ENCODE measurements at places on chromosomes 4 and X.
A peak's percentile ranks its signal among the peaks of the same experiment; 100 is the strongest.

DNA sequence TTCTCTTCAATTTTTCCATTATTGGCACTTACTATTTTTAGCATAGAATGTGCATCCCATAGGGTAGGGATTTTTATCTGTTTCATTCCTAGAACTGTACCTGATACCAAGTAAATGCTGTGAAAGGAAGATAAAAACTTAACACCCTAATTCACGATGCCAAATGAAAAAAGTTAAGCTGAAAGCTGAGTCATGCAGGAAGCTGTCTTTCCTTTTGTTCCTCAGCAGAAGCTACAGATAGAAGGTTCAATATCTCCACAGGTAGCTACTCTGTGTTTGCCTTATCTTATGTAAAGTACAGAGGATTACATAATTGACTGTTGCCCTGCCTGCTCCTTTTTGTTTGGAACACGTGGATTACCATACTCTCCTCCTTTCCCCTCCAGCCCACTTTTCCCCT, 77.0 kb downstream of the LRP2BP start:
- DNase-seq = no peak

DNA sequence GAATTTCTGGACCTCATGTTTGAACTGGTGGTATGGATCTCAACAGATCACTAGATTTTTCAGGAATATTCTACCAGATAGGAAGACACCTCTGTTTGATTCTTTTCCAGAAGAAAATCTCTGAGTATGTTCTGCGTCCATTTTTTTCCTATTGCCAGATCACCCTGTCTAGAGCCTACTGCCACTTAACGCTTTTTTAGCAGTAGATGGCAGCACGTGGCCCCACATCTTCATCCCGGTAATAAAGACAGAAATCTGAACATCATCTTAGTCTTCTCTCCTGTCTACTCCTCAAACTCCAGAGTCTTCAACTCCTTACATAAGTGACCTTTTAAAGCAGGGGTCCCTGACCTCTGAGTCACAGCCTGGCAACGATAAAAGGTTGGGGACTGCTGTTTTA, 184.7 kb downstream of the TMA16 start:
- DNase-seq = no peak

DNA sequence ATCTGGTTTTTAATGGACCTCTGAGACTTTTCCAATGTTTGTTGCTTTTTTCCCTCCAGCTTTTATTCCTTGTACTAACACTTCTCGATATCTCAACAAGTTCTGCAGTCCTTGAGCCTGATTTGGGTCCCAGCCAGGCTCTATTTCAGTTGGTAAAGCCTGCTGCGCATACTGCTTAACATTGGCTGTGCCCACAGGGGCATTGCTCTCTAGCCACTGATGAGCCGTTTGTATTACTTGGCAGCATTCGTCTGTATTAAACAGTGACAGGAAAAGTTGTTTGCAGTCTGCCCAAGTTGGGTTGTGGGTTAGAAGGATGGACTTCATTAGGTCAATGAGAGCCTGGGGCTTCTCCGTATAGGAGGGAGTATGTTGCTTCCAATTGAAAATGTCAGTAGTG, 59.6 kb upstream of the XAGE1B start:
- no peak for DNase-seq

GRCh38 chr4:128385683-128386304, 98.2 kb upstream of the PGRMC2 start:
- DNase-seq = no peak

DNA sequence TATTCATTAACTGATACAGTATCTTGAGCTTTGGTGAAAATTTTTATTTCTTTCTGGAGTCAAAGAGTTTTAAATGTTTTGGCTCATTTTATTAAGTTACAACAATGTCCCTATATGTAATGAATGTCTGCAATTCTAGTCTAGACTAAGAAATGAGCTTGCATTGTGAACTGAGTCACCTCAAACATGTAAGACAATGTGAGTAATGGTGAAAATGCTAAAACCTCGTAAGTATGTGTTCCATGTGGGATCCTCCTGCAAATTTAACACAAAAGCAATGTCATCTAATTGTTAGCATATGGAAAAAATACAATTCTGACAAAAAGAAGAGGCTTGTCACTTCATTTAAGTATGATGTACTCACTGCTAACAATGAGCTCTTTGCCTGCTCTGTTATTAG, 480.5 kb upstream of the FSTL5 start:
- DNase-seq = no peak

DNA sequence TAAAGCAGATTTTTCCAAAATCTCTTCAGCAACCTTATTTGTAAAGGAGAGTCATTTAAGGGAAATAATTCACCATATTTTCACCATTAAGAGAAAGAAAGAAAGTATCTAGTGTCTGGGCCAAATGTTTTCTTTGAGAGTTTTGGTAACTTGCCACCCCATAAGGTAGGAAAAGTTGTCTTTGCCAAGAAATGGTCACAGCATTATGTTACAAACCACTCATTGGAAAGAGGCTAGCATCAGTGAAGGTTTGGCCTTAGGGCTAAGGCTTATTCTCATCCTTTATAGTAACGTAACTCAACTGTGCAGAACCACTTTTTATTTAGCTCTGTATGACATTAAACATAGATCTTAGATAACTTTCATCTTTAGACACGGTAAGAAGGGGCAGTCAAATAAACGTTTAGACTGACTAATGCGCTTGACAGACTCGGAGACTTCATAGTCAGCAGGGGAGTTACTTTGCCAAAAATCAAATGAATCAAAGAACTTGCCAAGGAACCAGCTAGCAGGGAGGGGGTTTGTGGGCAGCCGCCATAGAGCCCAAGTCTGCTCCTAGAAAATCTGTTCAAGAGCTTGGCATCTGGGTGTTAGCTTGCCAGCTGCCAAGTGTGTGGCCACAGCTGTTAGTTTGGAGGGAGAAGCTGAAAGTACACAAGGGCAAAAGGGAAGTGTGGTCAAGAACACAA, 182.8 kb upstream of the GRID2 start:
- no peak for DNase-seq

- no peak for DNase-seq
Observed at GRCh38 chr4:127015667-127016117, 617.1 kb upstream of the INTU start.

DNA sequence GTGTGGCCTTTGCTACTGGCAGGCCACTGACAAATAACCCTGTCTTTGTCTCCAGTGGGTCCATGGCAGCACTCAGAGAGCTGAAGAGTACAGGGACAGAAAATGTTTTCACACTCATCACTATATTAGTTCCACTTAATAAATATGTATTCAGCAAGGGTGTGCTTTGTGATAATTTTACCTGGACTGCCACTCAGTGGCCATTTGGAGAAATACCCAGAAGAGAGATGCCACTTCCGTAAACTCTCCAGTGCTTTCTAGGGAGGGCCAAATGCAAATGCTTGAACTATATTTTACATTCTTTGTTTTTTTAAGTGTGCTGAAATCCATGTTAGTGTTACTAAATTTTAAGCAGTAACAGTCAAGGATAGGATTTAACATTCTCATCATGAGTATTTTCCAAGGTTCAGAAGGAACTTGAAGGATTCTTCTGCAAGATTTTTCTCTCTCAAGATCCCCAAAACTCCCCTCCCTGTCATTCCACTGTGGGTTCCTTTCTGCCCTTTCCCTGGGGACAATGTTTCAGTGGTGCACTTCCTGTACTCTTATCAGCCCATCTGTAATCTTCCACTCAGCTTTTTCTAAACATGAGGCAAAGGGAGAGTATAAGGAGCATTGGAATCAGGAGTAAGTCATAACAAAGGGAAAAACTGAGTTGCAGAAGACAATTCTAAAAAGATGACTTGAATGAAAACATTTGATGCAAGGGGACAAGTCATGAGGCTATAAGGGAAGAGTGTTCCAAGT, 46.0 kb downstream of the TFDP3 start:
- no peak for DNase-seq

DNA sequence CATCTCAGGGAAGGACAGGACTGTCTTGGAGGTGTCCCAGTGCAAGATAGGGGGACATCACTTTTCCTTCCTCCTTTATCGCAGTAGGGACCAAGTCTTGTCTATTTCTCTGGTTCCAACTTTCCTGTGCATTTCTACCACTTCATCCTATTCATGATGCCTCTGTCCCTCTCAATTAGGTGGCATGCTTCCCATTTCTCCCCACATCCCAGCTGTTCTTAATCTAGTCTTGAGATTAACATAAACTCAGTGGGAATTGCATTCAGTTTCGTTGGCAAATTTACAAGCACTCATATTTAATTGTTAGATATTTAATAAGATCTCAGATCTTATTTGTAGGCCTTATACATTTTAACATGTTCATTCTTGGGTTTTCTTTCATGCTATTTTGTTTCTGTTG, 15.7 kb upstream of the ODAM start:
- DNase-seq = no peak

DNA sequence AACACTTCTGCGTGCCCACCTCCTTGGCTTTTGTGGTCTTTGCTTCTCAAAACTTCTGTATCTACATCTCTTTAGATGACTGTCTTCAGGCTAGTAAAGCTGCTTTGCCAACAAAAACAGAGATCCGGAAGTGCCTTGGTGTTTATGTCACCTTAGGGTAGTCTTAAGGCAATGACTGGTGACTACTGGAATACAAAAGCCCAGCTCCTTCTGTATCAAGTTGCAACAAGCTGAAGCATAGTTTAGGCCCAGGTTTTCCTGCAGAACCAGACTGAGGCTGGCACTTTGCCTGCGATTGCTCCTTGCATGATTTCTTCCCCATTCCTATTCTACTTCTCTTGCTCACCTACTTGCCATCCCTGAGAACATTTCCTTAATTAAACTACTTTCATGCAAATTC, 333.8 kb downstream of the DMD start:
- no peak for DNase-seq

DNA sequence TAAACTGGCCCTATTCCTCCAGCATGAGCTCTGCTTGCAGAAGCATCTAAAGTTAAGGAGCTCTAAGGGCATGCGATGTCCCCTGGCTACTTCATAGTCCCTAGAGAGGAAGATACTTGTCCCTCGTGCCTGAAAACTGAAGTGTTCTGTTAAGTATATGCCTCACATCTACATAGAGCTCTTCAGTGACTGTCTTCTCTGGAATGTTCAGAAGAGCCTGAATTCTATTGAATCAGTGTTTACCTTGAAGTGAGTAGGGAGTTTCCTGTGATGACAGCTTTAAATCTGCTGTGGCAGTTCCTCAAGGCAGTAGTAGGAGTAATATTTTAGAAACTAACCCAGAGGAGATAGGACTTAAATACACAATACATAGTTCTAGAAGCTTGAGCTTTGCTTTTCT, 111.2 kb downstream of the ZNF518B start:
- DNase-seq = no peak

DNA sequence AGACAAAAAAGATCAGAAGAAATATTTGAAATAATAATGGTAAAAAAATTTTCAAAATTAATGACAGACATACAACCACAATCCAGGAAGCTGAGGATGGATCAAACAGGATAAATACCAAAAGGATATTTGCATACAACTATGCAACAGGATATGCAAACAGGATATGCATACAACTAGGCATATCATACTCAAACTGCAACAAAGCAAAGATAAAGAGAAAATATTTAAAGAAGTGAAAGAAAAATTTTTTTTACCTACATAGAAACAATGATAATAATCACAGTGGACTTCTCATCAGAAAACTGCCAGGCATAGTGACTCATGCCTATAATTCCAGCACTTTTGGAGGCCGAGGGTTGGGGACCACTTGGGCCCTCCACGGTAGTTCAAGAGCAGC, 11.3 kb upstream of the DHX15 start:
- DNase-seq = no peak

- no peak for DNase-seq
Observed at GRCh38 chr4:13704035-13704434, 76.5 kb upstream of the BOD1L1 start.

DNA sequence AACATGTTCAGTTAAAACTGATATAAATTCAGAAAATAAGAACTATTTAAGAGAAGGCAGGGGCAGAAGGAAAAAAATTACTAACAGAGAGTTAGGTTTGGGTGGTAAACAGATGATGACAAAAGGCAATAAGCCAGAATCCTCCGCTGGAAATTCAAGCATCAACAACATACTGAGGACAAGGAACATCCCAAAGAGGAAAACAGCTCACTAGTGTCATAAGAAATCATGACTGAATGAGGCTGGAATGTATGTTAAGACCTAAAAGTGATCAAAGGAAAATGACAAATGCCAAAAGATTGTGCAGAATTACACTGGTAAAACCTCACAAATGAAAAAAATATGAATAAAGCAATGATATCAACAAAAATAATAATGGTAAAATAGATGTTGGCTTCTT, 88.4 kb downstream of the WDFY3 start:
- DNase-seq = no peak

- DNase-seq = no peak
Observed at GRCh38 chr4:176919631-176920030, 126.9 kb upstream of the VEGFC start.

DNA sequence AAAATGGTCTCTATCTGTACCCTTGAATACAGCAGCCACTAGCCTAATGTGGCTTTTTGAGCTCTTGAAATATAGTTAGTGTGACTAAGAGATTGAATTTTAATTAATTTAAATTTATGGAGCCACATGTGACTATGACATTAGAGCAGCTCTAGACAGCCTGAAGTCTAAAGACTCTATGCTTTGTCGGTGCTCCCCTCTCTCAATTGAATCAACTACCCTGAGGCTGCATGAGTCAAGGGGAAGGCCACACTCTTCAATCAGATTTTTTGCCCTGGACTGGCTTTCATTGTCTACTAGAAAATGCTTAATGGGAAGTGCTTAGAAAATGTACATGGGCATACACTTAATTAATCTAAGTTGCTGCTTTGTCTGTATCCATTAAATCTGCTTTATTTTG, 11.7 kb downstream of the TLR7 start:
- no peak for DNase-seq

- DNase-seq = no peak
Observed at GRCh38 chr4:154634058-154634457, 21.6 kb upstream of the FGG start.

DNA sequence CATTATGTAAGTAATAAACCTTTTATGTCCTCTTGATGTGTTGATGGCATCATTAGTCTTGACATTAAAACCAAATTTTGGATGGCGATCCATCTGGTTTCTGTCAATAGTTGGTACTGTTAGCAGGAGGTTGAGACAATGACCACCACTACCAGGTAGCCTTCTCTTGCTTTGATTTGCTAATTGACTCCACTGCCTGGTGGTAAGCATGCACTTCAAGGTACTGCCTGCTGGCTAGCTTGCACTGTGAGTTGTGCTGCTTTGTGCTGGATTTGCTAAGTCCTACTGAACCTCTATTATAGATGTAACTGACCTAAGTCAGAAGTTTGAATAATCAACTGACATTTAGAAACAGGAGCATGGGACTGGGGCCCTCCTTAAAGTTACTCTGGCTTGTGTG, 46.3 kb downstream of the ATP1B4 start:
- DNase-seq = no peak

- DNase-seq = peak; percentile 37
Observed at GRCh38 chrX:153662266-153662665, 11.3 kb downstream of the PNCK start.

- DNase-seq = no peak
Observed at GRCh38 chr4:114807759-114808404, 209.3 kb downstream of the UGT8 start.

- no peak for DNase-seq
Observed at GRCh38 chrX:100358766-100359165, 51.3 kb downstream of the PCDH19 start.

- DNase-seq = no peak
Observed at GRCh38 chr4:119025916-119026661, 109.5 kb upstream of the MYOZ2 start.

All from stimulated activated CD8-positive, alpha-beta memory T cell treated with anti-CD3 and anti-CD28 coated beads, Interleukin-4, amount 100 ng/mL, for 24 hours (primary cell).